ENCODE measurements at places on chromosomes 1 and 21. TPM values are rescaled to one million over a fixed set of nuclear protein-coding genes. Genes with fewer than 3 reads are reported as not detected.
A peak's percentile ranks its signal among the peaks of the same experiment; 100 is the strongest.

Gene KRTAP12-2
- 1.2 TPM for total RNA-seq

DNA sequence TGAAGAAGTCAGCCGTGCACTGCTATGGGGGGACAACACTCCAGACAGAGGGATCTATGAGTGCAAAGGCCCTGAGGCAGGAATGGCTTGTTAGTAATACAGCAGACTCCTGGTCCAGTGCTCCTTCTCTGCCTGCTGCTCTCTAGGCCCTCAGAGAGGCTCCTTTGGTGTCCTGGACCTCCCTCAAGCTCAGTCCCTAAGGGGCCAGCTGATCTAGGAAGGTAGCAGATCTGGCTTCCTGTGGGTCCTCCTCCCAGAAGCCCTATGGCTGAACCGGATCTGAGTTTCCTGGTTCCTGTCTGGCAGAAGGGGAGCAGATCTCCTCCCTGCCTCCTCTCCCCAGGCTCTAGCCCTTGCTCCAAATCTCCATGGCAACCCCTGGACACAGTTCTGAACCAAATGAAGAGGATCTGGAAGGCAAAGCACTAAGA, at the start of gene LDLRAD2:
TSS of gene LDLRAD2 (plus strand) at position 391 of the 431 bp plus-strand sequence. CDS start 187 bp downstream, outside the sequence.
- H3K36me3 ChIP-seq: no peaks in the 10 kb centered on the region
- peak; percentile 45 for DNase-seq
- no peaks in the 10 kb centered on the region for H3K27me3 ChIP-seq
- H3K4me3 ChIP-seq: no peak within 1 kb of the TSS
- H3K4me1 ChIP-seq: no peaks in the 10 kb centered on the region
- H3K27ac ChIP-seq: no peak within 1 kb of the TSS

DNA sequence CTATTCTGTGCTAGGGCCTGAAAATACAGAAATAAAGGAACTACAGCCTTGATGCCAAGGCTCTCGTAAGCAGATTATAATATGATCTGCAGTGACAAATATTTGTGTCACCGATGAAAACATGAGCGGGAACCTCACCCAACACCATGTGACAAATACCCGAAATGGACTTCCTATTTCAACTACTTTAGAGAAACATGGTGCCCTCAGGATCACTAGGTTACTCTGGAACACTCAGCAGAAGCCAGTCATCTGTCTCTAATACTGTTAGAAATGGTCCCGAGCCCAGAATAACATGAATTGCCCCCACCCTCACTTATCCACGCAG, 463 bp upstream of the VAMP3 start:
- no peak for DNase-seq
- peak overlapping the region; percentile 97 for H3K4me3 ChIP-seq
- peaks cover 23% of the 10 kb centered on the region for H3K36me3 ChIP-seq
- H3K4me1 ChIP-seq: peaks cover 4% of the 10 kb centered on the region
- no peaks in the 10 kb centered on the region for H3K27me3 ChIP-seq

- no peak overlapping the region for H3K27ac ChIP-seq
- no peaks in the 10 kb centered on the region for H3K4me1 ChIP-seq
- no peaks in the 10 kb centered on the region for H3K36me3 ChIP-seq
- no peaks in the 10 kb centered on the region for H3K27me3 ChIP-seq
- no peak for DNase-seq
These were observed 88.8 kb downstream of the NR5A2 start for GRCh38 chr1:200116324-200116723.

Gene SLC9C2
- total RNA-seq: 0.54 TPM
